ENCODE measurements at places on chromosomes 6 and 20.

- peak; percentile 73 for DNase-seq
Observed at GRCh38 chr6:168884646-168885086, 369.0 kb downstream of the THBS2 start.

DNA sequence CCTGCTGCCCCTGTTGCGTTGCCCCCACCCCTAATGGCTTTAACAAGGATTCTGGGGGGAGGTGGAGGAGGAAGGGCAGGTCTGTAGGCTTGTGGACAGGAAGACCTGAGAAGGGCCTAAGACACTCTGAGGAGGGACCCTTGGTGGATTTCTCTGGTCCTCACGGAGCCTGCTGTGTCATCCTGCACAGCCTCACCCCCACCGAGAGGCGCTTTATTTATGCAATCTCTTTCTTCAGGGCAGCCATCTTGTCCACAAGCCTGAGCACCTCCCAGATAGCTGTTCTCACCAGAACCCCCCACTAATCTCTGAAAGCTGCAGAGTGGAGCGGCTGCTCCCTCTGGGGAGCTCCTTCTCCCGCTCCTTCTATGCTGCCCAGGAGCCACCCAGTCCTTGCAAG, 59.3 kb upstream of the MLN start:
- no peak for DNase-seq

DNA sequence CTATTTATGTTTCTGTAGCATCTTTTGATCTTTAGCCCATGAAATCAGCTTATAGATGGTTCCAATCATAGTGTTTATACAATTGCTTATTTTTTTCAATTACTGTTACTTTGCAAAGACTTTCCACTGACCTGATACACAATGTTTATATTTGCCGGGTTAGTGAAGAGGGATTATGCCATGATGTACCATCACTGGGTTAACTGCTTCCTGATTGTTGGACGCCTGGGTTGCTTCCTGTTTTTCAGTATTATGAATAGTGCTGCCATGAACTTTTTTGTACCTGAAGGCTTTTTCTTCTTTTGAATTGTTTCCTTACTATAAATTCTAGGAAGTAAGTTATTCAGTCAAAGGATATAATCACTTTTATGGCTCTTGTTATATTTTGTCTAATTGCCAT, 6.9 kb downstream of the MANBAL start:
- DNase-seq: no peak

DNA sequence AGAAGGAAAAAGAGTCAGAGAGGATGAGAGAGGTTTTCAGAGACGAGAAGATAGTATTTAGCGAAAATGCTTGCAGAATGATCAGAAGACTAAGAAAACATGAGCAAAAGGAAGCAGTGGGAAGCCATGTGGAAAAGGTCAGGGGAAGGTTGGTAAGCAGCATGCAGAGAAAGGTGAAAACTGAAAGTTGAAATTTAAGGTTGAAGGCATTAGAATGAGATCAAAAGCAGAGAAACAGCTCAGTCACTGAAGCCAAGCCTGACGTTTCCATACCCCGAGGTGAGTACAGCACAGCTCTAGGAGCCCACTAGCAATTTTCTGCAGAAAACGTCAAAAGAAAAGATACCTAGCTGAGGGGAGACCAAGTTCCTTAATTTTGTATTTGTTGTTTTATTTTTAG, 19.1 kb upstream of the TFB1M start:
- DNase-seq: no peak

DNA sequence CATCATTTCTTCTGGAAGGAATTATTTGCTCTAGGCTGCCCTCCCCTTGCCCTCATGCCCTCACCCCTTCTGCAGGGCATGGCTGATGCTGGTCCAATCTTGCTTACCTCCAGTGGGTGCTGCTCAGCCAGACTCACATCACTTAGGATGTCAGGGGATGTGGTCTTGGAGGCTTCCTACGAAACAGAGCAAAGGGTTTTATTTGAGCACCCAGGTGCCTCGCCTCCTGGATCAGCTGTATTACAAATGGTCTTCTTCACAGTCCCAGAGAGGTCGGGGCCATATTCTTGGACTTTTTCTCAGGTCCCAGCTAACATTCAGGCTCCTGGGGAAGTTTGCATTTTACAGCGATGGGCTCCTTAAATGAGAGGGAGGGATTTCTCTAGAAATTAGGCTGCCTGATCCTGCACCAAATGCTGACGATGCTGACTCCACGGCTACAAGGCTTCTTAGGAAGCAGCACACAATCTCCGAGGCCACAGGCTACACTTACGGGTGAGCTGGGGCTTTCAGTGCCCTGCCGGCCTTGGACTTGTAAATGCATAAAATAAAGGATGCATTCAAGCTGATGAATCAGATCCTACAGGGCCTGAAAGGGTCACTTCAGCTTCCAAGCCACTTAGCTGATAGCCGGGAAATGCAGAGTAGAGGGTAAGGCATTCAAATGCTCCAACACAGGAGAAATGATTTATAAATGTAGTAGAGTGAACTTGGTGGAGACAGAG, 159.8 kb upstream of the ECI2 start:
- no peak for DNase-seq

DNA sequence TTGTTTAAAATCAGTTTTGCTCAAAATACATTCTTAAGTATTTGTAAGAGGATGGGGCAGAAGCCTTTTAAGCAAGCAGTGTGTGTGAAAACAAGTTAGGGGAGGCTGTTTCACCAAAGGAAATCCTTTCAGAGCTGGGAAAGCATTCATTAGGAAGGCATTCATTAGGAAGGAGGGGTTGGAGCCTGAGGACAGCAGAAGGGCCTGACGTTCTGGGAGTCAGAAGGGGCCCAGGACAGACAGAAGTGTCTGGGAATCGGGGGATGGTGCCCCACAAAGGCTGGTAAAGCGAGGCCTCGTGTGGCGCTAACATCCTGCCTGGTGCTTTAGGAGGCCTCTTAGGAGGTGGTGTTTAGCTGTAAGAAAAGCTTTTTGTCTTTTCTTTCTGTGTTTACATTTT, 80.6 kb upstream of the NXT1 start:
- DNase-seq: no peak

DNA sequence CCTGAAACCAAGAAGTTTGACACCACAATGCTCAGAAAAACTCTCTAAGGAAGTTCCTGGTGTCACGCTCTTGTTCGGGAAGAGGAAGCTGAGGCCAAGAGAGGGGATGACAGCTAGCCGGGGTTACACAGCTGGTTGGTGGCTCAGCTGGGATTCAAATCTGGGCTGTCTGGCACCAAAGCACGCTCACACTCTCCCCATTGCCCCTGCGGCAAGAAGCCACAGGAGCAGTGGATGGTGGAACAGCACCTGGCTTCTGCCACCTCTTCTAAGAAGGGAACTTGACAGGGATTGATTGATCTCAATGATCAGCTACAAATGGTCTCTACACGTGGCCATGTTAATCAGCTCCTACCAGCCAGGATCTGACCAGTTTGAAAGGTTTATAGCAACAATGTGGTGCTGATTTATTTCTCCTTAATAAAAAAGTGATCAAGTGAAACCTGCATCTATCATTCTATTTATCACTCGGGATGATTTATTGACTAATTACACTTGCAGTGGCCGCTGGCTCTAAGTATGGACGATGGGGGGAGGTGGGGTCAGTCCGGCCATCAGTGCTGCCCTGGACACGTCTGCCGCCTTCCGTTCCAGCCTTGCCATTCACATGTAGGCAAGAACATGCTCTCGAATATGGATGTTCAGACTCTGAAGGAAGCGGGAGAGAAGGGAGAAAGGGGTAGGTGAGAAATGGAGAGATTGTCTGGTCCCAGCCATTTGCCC, 71.9 kb upstream of the TOP1 start:
- DNase-seq: no peak

- DNase-seq: no peak
Observed at GRCh38 chr6:139839506-139840156, 465.2 kb upstream of the CITED2 start.

- DNase-seq: no peak
Observed at GRCh38 chr6:90440586-90441283, 144.1 kb upstream of the BACH2 start.

DNA sequence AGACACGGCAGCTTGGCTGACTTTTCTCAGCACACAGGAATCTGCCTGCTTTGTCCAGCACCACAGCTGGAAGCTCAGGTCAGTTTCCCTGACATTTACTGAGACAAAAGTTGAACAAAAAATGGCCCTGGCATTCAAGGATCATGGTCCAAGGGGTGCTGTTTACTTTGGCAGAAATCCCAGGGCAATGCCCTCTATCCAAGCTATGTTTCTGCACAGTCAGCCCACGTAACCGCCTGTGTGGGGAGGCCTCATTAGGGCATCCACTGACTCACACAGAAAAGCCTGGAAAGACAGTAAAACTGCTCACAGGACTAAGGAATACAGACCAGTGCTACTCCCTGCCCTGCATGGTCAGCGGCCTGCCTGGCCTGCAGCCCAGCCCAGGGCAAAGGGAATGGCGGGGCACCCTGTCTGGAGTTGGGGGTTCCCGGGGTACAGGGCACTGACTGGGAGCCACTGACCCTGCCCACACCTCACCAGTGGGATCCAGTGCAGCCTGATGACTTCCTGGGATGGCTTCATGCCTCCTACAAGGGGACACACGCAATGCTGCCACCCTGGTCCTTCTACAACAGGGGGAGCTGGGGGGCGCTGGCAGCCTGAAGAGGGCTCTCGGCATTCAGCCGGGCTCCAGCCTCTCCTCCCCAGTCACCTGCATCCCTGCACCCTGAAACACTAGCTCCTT, 77.1 kb downstream of the NINL start:
- DNase-seq: no peak

GRCh38 chr6:111865049-111865585, 8.1 kb downstream of the FYN start:
- DNase-seq: no peak

- no peak for DNase-seq
Observed at GRCh38 chr6:6729971-6730370, 141.5 kb downstream of the LY86 start.

GRCh38 chr6:43770372-43771209, 580 bp downstream of the VEGFA start:
- no peak for DNase-seq

DNA sequence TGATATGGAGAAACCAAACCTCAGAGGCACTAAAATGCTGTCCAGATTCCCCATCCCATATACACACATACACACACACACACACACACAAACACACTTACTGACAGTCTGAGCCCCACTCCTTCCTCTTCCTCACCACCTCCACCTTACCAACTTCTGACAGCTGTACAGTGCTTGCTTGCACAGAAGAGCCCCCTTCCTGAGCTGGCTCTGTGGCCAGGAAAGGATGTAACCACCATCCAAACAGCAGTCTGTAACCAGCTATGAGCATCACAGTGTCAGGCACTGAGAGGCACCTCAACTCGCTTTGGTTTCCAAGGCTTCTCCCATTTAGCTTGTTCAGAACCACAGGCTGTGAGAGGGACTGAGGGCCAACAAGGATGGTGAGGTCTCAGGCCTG, 5.9 kb upstream of the C6orf136 start:
- no peak for DNase-seq

DNA sequence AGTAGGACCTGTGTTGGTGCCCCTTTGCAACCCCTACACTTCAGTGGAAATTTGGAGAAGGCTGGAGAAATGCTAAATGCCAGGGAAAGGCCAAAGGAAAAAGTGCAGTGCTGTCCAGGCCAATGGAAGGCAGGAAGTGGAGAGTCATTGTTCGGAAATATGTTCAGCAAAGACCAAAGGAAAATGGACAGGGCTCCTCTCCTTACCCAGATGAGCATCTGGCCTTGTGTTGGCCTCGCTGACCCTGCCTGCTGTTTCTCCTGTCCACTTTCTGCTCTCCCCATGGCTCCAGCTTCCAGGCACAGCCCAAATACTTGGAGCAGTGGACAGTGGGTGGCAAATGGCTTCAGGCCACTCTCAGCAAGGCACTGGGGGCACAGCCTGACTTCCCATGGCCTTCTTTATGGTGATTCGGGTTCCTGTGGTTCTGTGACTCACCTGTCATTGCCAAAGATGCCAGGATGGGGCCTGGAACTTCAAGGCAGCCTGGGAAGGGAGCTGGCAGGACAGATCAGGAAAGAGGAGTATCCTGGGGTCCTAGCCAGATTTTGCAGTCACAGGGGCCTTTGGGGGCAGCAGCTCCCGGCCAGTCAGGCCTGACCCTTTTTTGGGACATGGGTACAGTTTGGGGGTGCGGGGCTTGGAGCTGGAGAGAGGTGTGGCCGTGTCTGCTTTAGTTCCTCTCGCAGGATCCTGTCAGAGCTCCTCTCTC, 190.9 kb upstream of the SLC24A3 start:
- no peak for DNase-seq

DNA sequence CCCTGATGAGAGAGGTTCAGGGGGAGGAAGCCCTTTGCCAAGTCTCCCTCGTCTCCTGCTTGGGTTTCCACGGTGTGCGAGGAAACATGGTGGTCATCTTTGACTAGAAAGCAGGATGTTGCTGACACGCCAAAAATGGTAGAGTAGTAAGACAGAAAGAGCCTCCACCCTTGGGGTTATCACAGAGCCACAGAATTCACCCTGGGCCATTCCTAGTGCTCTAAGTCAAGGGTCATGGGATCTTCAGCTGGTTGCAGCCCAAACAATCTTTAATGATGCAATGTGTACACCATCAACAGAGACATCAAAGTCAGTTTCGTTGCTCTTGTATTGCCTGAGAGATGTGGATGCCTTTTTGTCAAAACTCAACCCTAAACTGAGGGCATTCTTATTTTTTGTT, 201.9 kb downstream of the LY86 start:
- no peak for DNase-seq

- DNase-seq: no peak
Observed at GRCh38 chr6:93786474-93787330, 367.3 kb upstream of the EPHA7 start.

- no peak for DNase-seq
Observed at GRCh38 chr6:5394280-5394679, 133.0 kb downstream of the FARS2 start.

DNA sequence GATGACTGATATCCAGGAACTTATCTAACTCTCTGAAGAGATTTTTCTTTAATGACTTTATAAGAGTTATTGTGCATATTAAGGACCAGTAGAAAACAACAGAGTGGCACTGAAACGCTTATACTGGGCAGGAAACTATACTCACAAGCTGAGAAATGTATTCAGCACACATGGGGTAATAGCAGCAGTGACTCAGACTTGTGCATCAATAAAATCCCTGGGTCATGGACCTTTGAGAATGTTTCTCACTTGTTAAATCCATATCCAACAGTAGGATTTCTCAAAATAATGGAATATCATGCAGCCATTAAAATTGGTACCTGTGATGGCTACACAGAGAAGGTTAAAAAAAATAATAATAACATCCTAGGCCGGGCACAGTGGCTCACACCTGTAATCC, 219.5 kb downstream of the BTBD9 start:
- no peak for DNase-seq

- no peak for DNase-seq
Observed at GRCh38 chr6:117446861-117447260, 21.1 kb upstream of the ROS1 start.
